ENCODE measurements at places on chromosomes 3 and 15. TPM values are rescaled to one million over a fixed set of nuclear protein-coding genes. Genes with fewer than 3 reads are reported as not detected.

Gene THOC7
- 97.0 TPM for total RNA-seq

Gene MASP1
- total RNA-seq = 188 TPM

Gene C3orf80
- total RNA-seq = 0.09 TPM

Gene CALML4
- total RNA-seq = 0.21 TPM

Gene MCTP2
- total RNA-seq = 2.0 TPM

Gene IL16
- total RNA-seq = 2.8 TPM

Gene PEX5L
- total RNA-seq = 0.10 TPM

Gene ZNF660
- 1.3 TPM for total RNA-seq

Gene COL7A1
- 11.5 TPM for total RNA-seq

Gene MESP1
- 5.3 TPM for total RNA-seq

Gene P2RY14
- 2.2 TPM for total RNA-seq

Gene IL5RA
- total RNA-seq = 0.13 TPM

DNA sequence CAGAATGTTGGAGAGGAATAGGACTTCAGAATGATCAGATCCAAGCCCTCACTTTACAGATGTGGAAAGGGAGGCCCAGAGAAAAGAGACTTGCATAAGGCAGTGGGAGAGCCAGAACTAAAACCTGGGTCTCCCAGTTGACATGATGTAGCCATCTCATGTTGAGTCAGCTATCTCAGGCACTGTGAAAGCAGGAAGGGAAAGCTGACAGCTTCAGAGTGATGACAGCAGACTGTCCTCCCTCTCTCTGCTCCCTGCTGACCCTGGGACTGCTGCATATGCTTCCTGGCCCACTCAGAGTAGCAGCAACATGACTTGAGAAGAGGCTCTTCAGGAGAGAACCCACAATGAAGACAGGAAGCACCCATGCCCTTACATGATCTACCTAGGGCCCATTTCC lies 14.7 kb downstream of the FHIT start:
- no peaks in the 10 kb centered on the region for H3K27me3 ChIP-seq
- no peaks in the 10 kb centered on the region for H3K36me3 ChIP-seq
- H3K4me3 ChIP-seq = no peak overlapping the region
- no peaks in the 10 kb centered on the region for H3K4me1 ChIP-seq
- H3K27ac ChIP-seq = no peak overlapping the region

GRCh38 chr15:66847565-66847991 lies 145.5 kb downstream of the SMAD6 start:
- DNase-seq = no peak
- H3K4me1 ChIP-seq = peaks cover 58% of the 10 kb centered on the region
- no peaks in the 10 kb centered on the region for H3K36me3 ChIP-seq
- no peaks in the 10 kb centered on the region for H3K27me3 ChIP-seq
- no peak overlapping the region for H3K4me3 ChIP-seq
- H3K27ac ChIP-seq = no peak overlapping the region

DNA sequence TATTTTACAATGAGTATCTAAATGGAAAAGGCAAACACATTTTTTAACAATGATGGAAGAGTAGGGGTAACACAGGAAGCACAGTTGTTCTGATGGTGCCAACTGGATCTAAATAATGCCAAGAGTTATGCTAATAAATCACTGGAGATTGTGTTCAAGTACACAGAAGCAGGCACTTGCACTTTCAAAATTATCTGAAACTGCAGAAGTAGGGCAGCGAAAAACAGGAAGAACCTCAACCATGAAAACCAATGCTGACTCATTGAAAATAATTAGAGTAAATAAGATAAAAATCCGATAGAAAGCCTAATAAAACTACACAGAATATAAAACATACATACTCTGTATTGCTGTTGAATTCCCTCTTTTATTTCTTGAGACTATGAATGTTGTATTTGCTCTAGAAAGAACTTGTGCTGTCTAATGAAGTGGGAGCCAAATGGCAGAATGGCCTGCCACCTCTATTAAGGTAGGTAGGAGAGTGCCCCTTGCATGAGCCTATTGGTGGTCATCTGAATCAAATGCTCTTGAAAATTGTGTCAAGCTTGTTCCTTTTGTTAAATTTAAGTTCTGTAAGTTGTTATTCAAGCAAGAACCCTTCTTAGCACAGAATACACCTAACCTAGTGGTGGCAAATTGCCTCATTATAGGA lies 93.7 kb downstream of the ABI3BP start:
- H3K4me1 ChIP-seq = no peaks in the 10 kb centered on the region
- H3K27ac ChIP-seq = no peak overlapping the region
- no peak overlapping the region for H3K4me3 ChIP-seq
- H3K36me3 ChIP-seq = no peaks in the 10 kb centered on the region
- H3K27me3 ChIP-seq = no peaks in the 10 kb centered on the region

GRCh38 chr3:147989344-147989743 lies 580.2 kb downstream of the ZIC1 start:
- no peaks in the 10 kb centered on the region for H3K36me3 ChIP-seq
- H3K27ac ChIP-seq = no peak overlapping the region
- DNase-seq = peak; percentile 20
- H3K4me1 ChIP-seq = no peaks in the 10 kb centered on the region
- H3K27me3 ChIP-seq = no peaks in the 10 kb centered on the region

GRCh38 chr15:74960995-74961588 lies 4.5 kb upstream of the RPP25 start:
- peaks cover 28% of the 10 kb centered on the region for H3K4me1 ChIP-seq
- H3K27ac ChIP-seq = no peak overlapping the region
- no peak overlapping the region for H3K4me3 ChIP-seq
- H3K36me3 ChIP-seq = no peaks in the 10 kb centered on the region
- H3K27me3 ChIP-seq = peaks cover 14% of the 10 kb centered on the region

- H3K27me3 ChIP-seq = no peaks in the 10 kb centered on the region
- no peaks in the 10 kb centered on the region for H3K4me1 ChIP-seq
Observed at GRCh38 chr3:194206320-194206719, 70.4 kb downstream of the HES1 start.

DNA sequence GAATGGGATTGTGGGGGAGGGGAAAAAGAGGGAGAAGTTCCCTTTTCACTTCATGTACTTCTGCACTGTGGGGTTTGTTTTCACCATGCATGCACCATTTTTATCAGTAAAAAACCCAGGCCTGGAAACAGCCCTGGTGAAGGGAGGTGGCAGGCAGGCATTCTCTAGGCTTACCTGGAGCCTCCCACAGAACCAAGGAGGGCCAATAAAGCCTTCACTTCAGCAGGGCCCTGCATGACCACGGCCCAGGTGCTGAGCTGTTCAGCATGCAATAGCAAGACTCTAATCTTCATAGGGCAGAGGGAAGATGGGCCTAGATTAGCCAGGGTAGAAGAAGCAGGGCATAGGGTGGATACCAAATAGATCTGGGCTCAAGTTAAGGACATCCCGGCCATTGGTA lies 49.6 kb downstream of the SCN5A start:
- DNase-seq = no peak
- H3K36me3 ChIP-seq = no peaks in the 10 kb centered on the region
- no peak overlapping the region for H3K27ac ChIP-seq
- H3K27me3 ChIP-seq = no peaks in the 10 kb centered on the region
- no peaks in the 10 kb centered on the region for H3K4me1 ChIP-seq
- no peak overlapping the region for H3K4me3 ChIP-seq

DNA sequence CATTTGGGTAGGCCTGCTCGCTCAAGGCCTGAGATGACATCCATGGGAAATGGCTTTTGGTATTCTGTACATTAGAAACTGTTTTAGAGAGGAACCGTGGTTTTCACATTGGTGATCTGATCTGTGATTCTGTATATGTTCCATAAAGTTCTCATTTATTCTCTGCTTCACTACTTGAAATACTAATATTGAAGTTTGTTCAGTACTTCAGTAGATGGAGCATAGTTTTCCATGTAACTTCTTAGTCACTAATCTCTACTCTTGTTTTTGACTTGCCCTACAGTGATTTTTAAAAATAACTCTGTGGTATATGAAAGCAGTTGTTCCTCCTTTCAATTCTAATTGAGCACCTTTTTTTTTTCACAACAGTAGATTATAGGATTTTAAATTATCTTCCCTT lies 66.5 kb downstream of the MBNL1 start:
- H3K4me3 ChIP-seq = no peak overlapping the region
- peaks cover 12% of the 10 kb centered on the region for H3K36me3 ChIP-seq
- no peak for DNase-seq
- no peaks in the 10 kb centered on the region for H3K27me3 ChIP-seq

GRCh38 chr3:150385296-150386242 lies 22.5 kb upstream of the TSC22D2 start:
- no peaks in the 10 kb centered on the region for H3K36me3 ChIP-seq
- H3K4me1 ChIP-seq = peaks cover 14% of the 10 kb centered on the region
- H3K27ac ChIP-seq = no peak overlapping the region

- no peak for DNase-seq
- no peaks in the 10 kb centered on the region for H3K36me3 ChIP-seq
- H3K4me1 ChIP-seq = no peaks in the 10 kb centered on the region
- no peak overlapping the region for H3K4me3 ChIP-seq
- H3K27me3 ChIP-seq = peaks cover 5% of the 10 kb centered on the region
Observed at GRCh38 chr3:185878920-185879319, 54.1 kb upstream of the IGF2BP2 start.

DNA sequence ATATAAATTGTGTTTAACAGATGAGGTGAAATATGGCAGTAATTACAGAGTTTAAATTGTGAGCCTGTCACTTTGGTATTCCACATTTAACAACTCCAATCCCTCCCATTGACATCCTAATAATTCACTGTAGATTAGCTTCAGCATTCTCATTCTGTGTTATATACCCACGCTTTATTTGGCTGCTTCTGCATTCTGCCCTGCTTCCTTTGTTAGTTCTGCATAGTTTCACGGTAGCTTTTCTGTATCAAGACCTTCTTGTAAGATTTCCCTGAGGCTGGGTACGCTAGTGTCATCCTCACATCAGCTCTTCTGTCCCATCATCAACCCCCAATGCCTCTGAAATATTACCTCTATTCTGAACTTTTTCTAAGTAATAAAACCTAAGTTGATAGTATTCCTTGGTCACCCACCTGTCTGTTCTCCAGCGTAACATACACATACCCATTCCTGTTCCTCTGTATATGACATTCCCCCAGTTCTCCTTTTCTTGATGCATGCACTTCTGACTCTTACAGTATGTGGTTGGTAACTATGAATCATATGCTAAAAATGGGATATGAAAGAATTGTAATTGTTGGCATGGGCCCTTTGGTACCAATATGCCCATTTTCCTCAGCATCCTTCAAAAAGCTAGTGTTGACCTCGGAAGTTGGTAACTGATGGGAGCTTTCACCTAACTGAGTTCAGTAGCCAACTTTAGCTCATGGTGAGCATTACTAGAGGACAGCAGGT lies 171.2 kb downstream of the KLHL25 start:
- H3K4me3 ChIP-seq = peak overlapping the region; percentile 52
- H3K27ac ChIP-seq = peak overlapping the region; percentile 86
- peaks cover 99% of the 10 kb centered on the region for H3K4me1 ChIP-seq
- H3K27me3 ChIP-seq = no peaks in the 10 kb centered on the region

GRCh38 chr3:54969652-54970051 lies 41.8 kb upstream of the LRTM1 start:
- H3K4me1 ChIP-seq = peaks cover 6% of the 10 kb centered on the region
- H3K27ac ChIP-seq = no peak overlapping the region
- no peaks in the 10 kb centered on the region for H3K27me3 ChIP-seq
- DNase-seq = no peak
- H3K36me3 ChIP-seq = no peaks in the 10 kb centered on the region

DNA sequence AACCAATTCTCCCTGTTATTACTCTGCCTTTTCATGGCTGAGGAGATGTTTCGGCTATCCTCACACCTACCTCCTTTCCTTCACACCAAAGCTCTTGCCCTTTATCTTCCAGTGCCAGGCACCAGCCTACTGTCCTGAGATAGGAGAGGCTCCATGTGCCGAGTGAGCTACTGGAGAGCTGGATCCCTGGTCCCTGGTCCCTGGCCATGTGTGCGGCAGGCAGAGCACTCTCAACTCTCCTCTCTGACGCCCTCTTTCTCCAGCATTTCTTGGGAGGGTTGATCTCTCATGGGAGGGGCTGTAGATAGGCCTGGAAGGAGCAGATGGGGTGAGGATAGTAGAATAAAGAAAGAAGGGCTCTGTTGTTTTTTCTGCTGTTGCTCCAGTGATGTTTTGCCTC lies 277.1 kb upstream of the UMPS start:
- no peak overlapping the region for H3K27ac ChIP-seq
- no peak overlapping the region for H3K4me3 ChIP-seq
- no peaks in the 10 kb centered on the region for H3K27me3 ChIP-seq
- peaks cover 30% of the 10 kb centered on the region for H3K36me3 ChIP-seq
- DNase-seq = no peak

DNA sequence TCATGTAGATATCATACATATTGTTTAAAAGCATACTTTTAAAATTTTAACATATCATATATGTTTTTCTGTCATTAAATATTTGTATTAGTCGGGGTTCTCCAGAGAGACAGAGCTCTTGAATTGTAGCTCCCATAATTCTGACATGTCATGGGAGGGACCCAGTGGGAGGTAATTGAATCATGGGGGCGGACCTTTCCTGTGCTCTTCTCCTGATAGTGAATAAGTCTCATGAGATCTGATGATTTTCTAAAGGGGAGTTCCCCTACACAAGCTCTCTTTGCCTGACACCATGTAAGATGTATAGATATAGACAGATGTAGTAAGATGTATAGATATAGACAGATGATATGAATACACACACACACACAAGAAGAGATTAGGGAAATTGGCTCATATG lies 161.2 kb upstream of the ABI3BP start:
- no peak overlapping the region for H3K27ac ChIP-seq
- no peak for DNase-seq

- H3K36me3 ChIP-seq = no peaks in the 10 kb centered on the region
- no peaks in the 10 kb centered on the region for H3K27me3 ChIP-seq
- DNase-seq = no peak
- H3K27ac ChIP-seq = no peak overlapping the region
- no peak overlapping the region for H3K4me3 ChIP-seq
- no peaks in the 10 kb centered on the region for H3K4me1 ChIP-seq
Observed at GRCh38 chr3:14631101-14631497, 20.5 kb upstream of the CCDC174 start.

DNA sequence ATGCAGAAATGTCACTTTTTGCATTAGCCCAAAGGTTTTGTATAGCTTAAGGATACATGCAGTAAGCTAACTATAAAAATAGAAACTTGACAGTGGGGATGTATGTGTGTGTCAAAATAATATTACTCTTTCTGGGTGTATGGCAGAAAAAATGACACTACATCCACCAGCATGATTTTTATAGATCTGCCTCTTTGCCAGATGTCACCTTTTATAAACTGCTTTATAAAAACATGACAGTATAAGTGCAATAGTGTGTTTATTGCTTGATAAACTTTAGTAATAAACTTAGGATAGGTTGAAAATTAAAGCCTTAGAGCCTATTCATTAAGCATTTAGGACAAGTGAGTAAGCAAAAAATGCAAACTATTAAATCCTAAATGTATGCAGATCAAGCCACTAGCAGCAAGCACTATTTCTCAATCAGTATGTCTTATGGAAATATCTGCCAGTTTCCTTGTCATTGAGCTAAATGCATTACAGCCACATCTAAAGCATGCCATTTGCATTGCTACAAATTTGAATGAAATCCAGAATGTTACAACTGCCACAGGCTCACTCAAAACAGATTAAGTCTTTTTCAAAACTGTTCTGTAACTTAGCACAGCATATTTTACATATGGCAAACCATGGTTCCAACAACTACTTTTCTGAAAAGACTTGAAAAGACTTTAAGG lies 935.0 kb downstream of the FHIT start:
- H3K27me3 ChIP-seq = no peaks in the 10 kb centered on the region
- no peak for DNase-seq
- H3K36me3 ChIP-seq = no peaks in the 10 kb centered on the region
- H3K27ac ChIP-seq = no peak overlapping the region
- no peaks in the 10 kb centered on the region for H3K4me1 ChIP-seq

GRCh38 chr3:2477620-2478019 lies 379.0 kb downstream of the CNTN4 start:
- no peak overlapping the region for H3K27ac ChIP-seq
- H3K4me1 ChIP-seq = no peaks in the 10 kb centered on the region
- no peaks in the 10 kb centered on the region for H3K27me3 ChIP-seq

- DNase-seq = no peak
- peak overlapping the region; percentile 98 for H3K27ac ChIP-seq
- H3K4me1 ChIP-seq = peaks cover 58% of the 10 kb centered on the region
- H3K27me3 ChIP-seq = no peaks in the 10 kb centered on the region
- peak overlapping the region; percentile 81 for H3K4me3 ChIP-seq
Observed at GRCh38 chr15:70098153-70098460, 390 bp upstream of the TLE3 start.

All from heart left ventricle (tissue), 16 donors.